Activated CD4-positive, alpha-beta T cell treated with anti-CD3 and anti-CD28 coated beads, Interleukin-2, Interleukin-4, amounts not matched to agents 100 ng/mL and 50 ng/mL, durations not matched to agents 16 hours and 8 hours (primary cell): ENCODE measurements at places on chromosomes 4 and X.

DNA sequence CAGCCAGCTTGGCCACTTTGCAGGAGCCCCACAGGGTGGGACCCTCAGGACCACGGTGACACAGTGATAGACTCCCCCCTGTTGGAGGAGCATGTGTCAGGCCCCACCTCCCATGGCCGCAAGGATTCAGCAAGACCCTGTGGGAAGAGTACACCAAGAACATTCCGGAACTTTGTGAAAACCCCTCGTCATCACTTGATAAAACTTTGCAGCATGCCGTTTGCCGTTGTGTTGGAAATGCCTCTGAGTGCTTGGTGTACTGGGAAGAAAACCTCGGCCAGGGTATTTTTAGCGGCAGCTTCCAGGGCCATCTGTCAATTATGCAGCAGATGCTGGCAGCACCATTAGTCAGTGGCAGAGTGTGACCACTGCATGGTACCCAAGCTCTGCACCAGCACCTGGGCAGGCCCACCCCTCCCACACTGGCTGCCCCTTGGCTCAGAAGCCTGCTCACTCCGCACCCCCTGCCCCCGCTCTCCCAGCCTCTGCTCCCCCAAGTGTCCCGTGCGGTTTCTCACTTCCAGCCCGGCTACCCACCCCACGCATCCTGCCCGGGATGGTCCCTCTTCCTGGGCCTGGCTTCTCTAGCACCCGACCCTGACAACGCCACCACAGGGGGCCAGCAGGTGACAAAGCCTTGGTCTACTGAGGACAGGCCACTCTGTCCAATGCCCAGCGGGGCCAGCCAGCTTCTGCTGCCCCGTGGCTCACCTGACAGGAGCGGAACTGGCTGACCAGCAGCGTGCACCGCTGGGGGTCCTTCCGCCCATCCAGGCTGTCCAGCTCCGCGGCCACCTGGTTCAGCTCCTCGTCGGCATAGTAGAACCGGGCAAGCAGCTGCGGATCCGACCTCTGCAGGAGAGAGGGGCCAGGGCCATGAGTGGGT, 65.0 kb downstream of the ZFYVE28 start:
- DNase-seq = no peak

DNA sequence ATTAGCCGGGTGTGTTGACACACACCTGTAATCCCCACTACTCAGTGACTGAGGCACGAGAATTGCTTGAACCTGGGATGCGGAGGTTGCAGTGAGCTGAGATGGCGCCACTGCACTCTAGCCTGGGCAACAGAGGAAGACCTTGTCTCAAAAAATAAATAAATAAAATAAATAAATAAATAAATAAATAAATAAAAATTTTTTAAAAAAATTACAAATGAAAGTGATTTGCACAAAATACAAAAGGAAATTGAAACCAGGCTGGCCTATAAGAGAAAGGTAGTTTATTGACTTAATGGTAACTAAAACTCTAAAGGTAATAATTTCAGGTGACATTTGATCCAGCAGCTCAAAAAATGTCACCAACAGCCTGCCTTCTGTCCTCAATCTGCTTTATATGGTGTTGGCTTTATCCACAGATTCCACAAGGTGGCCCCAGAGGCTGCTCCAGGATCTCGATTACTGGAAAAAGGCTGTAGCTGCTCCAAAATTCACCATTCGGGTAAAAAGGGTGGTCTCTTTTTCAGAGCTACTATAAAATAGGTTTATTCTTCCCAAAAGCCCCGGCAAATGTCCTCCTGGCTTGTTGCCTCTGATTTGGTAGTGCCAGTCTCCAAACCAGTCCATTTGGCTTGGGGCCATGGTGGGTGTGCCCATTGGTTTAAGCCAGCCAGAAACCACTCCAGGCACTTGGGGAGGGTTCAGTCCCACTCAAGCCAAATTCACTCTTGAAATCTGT, 61.4 kb upstream of the TRIM2 start:
- peak; percentile 46 for DNase-seq

DNA sequence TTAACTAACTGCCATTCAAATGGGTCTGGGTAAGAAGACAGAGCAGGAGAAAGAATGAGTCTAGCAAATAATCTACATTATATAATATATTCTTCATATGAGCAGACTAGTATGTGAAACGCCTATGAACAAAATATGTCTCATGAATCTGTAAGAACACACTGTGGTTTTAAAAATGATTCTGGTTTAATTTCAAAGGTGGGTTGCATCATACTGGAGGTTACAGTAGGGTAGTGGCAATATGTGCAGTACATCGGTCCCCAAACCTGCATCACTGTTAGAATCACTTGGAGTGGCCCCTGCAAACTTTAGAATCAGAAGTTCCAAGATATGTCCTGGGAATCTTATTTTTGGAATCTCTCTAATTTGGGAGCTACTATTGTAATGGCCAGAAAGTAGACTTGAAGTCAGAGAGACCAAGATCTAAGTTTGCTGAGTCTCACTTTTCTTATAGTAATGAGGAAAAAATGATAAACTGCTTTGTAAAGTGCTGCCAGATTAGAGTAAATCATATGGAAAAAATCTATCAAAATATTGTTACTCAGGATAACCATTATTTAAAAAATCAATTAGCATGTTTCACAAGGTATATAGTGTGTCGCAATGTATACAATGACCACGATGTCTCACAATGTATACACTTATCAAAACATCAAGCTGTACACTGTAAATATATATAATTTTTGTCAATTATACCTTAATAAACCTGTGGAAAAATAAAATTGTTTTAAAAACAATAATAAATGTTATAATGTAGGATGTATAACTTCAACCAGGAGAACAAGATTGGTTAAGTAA, 37.9 kb upstream of the ARSJ start:
- no peak for DNase-seq

GRCh38 chrX:68719904-68720614, 72.6 kb downstream of the STARD8 start:
- no peak for DNase-seq

DNA sequence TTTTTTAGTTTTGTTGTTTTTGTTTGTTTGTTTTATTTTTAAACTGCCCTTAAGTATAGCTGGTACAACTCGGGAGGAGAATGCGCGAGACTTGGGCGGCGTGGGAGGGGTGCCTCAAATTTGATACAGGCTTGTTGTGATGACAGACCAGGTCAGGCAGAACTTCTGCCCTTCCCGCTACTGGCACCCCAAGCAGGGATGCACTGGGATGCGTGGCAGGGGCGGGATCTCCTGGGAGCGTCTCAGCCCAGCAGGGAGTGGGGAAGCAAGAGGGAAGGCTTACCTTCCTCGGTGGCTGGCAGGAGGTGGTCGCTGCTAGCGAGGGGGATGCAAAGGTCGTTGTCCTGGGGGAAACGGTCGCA, 851 bp downstream of the SFRP2 start:
- no peak for DNase-seq

DNA sequence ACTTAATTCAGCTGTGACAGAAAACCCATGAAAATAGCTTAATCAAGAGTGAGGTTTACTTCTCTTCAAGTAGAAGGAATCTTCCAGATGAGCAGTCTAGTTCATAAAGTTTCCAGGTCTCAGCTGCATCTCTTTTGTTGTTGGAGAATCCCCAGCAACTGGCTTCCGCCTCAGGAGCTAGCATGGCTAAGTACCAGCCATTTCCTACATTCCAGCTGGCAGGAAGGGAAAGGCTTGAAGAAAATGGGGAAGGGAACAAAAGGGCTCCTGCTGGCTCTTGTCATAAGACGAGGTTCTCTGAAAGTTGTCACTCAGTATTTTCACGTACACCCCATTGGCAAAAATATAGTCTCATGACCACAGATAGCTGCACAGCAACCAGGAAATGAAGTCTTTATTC, 27.3 kb upstream of the TRIM2 start:
- no peak for DNase-seq

- no peak for DNase-seq
These were observed 44.2 kb downstream of the ABHD18 start for GRCh38 chr4:128009428-128009827.

GRCh38 chrX:16920075-16920474, 26.4 kb upstream of the REPS2 start:
- DNase-seq = no peak

DNA sequence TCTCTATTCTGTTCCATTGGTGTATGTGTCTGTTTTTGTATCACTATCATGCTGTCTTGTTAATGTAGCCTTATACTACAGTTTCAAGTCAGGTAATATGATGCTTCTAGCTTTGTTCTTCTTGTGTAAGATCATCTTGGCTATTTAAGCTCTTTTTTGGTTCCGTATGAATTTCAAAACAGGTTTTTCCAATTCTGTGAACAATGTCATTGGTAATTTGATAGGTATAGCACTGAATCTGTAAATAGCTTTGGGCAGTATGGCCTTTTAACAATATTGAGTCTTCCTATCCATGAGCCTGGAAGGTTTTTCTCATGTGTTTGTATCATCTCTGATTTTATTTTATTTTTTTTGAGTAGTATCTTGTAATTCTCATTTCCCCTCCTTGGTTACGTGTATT, 94.3 kb downstream of the ANAPC10 start:
- DNase-seq = no peak

- DNase-seq = peak; percentile 42
These were observed 450.0 kb downstream of the ANKRD50 start for GRCh38 chr4:124262211-124263179.

- no peak for DNase-seq
These were observed 64.1 kb downstream of the PARM1 start for GRCh38 chr4:74996996-74997395.

DNA sequence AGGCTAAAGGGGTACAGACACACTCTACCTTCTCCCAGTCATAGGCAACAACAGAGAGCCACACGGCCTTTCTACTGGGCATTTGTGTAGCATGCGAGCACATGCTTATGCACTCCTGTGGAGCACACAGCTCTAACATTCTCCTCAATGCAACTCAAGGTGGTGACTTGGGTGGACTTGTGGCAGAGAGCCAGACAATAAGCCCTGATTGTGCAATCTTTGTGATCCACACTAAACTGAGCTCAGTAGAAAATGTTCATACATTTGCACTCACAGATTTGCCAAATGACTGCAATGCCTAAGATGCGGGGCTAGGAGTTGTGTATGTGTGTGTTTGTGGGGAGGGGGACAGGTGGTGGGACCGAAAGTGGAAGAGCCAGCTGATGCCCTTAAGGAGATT, 31.4 kb upstream of the SETD7 start:
- DNase-seq = no peak

- DNase-seq = peak; percentile 78
These were observed 4.6 kb upstream of the SOWAHD start for GRCh38 chrX:119753639-119754257.

GRCh38 chrX:69139516-69139915, 25.7 kb downstream of the PJA1 start:
- no peak for DNase-seq

DNA sequence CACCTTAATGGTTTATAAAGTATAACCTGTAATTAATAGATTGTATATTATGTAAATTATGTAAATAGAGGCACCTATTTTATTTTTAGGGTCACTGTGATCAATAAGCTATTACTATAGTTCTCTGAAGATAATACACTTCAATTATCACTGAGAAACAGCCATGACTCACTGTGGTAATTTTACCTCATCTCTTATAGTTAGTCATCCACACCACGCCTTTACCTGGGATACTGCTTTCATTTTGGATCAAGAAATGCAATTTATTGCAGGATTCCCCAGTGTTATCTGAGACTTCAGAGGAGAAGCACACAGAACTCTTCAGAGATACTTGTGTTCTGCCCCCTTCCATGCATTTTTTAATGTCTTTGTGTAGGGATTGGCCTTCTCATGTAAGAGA, 348.1 kb upstream of the ATOH1 start:
- no peak for DNase-seq

GRCh38 chr4:152068866-152069265, 308.1 kb upstream of the GATB start:
- no peak for DNase-seq

- no peak for DNase-seq
These were observed 5.8 kb downstream of the VMA21 start for GRCh38 chrX:151402719-151403390.

DNA sequence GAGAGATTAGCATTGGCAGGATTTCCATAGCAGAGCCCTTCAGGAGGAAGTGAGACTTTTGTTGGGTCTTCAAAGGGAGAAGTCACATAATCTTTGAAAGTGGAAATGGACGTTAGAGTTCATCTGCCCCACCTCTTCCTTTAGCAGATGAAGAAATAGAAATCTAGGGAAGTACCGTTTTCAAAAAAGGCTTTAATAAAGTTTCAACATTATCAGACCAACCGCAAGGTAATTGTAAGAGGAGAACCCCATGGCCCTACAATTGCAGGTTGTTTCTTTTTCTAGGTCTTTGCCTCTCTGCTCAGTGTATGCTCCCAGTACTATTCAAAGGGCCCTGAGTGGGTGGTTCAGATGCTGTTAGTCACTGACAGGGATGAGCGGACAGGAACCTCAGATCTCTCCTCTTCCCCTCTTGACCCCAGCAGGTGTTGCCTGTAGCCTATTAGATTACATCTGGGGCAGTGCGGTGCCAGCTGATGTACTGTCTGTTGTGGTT, 48.6 kb upstream of the AP1S2 start:
- DNase-seq = no peak

- no peak for DNase-seq
These were observed 51.5 kb upstream of the BEND2 start for GRCh38 chrX:18272222-18272621.

DNA sequence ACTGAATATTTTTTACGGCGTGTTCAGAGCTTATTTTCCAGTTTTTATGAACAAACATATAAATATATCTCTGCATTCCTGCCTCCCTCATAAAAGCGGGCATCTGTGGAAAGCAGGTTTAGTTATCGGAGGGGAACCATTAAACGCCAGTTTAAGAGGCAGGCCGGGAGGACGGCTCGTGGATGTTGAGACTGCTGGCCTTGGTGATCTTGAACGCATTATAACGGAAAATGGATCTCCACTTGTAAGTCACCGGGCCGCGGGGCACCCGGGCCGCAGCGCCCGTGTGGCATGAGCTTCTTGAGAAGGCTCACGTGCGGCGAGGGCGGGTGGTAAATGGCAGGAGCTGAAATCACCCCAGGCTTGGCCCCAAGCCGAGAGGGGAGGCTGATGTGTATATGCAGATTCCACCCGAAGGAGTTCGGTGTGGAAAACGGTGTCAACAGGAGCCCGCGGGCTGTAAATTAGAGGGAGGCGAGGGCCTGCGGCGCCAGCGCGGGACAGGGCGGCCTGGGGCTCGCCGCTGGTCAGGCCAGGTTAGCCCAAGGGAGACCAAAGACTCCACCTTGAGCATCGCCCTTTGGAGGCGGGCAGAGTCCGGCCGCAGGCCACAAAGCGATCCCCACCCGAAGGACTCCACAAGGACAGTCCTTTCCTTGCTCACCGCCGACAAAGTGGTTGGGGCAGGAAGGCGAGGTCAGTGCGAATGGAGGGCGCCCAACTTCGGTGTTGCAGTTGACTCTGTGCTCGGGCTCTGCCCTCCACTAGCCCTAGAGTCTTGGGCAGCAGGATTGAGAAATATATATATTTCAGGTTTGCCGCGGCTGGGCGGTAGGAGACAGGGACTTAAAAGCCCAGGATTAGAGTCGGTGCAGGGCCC, 1.3 kb upstream of the HAND2 start:
- DNase-seq = no peak

- no peak for DNase-seq
These were observed 5.8 kb upstream of the GUCY2F start for GRCh38 chrX:109487640-109488039.

DNA sequence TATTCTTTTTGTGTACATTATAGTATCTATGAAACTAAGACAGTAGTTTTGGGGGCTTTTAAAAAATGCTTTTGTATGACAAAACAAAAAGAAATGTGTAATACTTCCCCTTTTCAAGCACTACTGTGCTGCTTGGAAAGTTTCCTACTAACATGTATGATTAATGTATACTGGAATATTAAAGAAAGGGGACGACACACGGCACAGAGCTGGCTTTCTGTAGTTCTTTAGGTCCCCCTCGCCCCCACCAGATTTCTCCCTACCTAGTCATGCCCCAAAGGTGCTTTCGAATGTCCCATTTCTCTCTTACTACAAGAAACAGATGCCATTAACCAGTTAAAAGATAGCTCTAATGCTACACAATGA, 1.6 kb upstream of the AP1S2 start:
- DNase-seq = no peak
